ENCODE measurements at places on chromosomes 2 and 18.

GRCh38 chr18:23812546-23813440, 123.5 kb downstream of the LAMA3 start:
- DNase-seq, result peak; percentile 61

DNA sequence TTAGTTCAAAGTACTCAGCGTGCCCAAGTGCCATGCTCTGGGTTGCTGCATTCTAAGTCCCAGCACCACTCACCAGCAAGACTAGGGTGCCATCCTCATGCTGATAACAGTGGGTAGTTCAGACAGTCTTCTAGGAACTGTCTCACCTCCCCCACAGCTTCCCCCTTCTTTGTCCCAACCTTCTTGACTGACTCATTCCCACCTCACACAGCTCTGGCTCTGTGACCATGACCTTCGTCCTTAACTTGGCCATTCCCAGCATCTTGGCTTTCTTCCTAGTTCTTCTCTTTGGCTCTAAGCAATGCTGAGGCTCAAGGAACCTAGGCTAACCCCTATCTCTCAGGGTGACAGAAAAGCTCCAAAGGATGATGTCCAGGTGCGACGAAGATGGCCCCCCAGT, 20.0 kb upstream of the CXCR4 start:
- DNase-seq, result no peak

GRCh38 chr2:42917425-42917927, 125.1 kb upstream of the HAAO start:
- no peak for DNase-seq

GRCh38 chr2:207835805-207836204, 66.1 kb upstream of the FZD5 start:
- DNase-seq, result no peak
